Activated CD4-positive, alpha-beta T cell treated with anti-CD3 and anti-CD28 coated beads, Interleukin-2, Interleukin-6, amounts not matched to agents 100 ng/mL and 50 ng/mL, durations not matched to agents 16 hours and 8 hours (primary cell): ENCODE measurements at places on chromosomes 7 and 10.

- peak; percentile 36 for DNase-seq
Measured at GRCh38 chr7:133489906-133490305, 237.0 kb downstream of the EXOC4 start.

GRCh38 chr10:61285749-61286148 lies 167.4 kb downstream of the TMEM26 start:
- no peak for DNase-seq

GRCh38 chr7:125551008-125551407 lies 621.4 kb upstream of the POT1 start:
- DNase-seq, result no peak

GRCh38 chr10:124494046-124494807 lies 32.6 kb downstream of the LHPP start:
- DNase-seq, result no peak
